ENCODE measurements at places on chromosomes 13 and 19.

DNA sequence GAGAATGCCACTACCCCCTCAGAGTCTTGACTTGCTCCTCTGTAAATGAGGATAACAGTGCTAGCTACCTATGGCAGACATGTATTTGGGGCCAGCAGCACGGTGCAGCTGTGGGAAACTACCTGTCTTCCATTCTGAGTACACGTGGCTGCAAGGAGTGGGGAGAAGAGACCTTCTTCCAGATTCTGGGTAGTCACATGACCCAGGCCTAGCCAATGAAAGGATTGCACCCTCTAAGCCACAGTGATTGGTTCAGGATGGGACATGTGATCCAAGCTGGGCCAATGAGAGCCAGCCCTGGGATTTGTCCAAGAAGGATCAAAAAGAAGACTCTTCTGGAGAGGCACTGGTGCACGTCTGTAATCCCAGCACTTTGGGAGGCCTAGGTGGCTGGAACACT is 5.5 kb downstream of the ZNRF4 start:
- DNase-seq = no peak

DNA sequence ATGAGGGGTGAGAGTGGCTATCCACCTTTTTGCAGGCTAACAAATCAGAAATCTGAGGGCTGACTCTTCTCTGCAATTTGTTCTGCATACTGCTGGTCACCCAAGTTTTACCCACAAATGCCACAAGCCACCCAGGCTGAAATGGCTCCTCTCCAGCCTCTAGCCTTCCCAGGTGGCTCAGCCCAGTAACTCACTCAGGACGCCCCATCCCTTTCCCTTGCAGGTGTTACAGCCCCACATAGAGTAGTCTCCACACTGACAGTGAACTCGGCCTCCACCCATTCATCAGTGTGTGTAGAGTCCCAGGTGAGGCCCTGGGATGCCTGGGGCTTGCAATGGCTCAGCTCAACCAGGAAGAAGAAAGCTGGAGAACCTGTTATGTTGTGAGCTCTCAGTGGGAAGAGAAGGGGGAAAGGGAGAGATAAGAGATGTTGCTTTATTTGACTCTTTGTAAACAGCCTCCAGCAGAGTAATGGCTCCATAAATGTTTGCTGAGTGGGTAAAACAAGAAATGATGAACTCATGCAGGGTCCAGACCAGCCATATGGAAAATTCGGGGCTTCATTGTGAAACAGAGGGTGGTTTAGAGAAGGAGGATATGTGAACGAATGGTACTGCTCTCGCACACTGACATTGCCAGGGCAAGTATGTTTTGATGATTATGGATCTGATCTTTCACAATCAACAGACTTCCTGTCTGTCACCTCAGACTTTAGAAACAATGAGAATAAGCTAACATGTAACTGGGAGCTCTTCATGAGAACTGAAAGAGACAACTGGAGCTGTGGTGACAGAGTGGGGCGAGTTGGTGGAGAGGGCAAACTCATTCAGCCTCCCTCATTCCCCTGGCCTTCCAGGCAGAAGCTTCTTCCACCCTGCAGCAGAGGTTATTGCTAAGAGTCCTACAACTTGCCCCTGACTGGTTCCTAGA is 74.2 kb upstream of the RFC3 start:
- DNase-seq = no peak

DNA sequence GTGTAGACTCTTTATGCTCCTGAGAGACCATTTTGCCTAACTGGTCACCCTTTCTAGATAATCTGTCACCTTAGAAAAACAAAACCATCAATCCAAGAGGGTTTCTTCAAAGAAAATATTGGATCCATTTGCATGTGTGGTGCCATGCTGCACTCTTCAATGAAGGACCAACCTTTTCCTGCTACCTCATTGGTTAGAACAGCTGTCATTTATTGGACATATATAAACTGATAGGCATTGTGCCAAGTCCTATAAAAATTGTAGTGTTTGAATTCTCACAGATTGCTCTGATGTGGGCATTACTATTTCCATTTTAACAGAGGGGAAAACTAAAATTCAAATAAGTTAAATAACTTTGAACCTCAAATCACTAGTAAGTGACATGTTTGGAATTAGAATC is 333.2 kb downstream of the MYO16 start:
- no peak for DNase-seq

DNA sequence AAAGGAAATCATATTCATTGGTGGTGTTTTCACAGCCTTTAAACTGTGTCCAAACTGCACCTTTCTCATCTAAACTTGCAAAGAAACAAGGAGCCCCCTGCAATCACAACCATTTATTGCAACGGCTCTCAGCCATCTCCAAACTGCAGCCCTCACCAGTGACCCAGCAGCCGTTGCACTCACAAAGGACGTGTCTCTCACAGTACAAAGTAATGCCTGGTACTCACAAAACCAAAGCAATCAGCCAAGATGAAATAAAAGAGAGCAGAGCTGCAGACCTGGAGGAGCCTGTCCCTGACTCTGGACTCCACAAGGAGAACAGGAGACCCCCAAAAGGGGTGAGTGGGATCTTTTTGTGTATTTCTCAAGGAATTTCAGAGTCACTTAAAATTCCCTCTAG is 20.2 kb upstream of the CEACAM21 start:
- no peak for DNase-seq

DNA sequence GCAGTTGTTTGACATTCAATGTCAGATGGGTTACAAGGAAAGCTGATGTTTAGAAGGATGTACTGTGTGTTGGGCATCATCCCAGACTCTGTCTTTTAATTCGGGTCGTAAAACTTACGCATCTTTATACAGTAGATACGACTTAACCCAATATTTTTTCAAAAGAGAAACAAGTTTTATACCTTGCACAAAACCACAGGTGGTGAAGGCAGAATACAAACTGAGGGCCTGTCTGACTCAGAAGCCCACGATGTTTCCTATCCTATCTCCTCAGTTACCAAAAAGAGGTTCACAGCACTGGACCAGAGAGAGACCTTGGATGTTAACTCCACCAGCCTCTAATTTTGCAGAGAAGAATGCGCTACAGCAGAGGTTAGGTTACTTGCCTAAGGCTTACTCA is 477.0 kb downstream of the FOXO1 start:
- DNase-seq = no peak

GRCh38 chr13:100513987-100514670 is 74.5 kb downstream of the GGACT start:
- DNase-seq = peak; percentile 46

- DNase-seq = no peak
Observed at GRCh38 chr19:41433171-41433570, 6.0 kb upstream of the B3GNT8 start.

DNA sequence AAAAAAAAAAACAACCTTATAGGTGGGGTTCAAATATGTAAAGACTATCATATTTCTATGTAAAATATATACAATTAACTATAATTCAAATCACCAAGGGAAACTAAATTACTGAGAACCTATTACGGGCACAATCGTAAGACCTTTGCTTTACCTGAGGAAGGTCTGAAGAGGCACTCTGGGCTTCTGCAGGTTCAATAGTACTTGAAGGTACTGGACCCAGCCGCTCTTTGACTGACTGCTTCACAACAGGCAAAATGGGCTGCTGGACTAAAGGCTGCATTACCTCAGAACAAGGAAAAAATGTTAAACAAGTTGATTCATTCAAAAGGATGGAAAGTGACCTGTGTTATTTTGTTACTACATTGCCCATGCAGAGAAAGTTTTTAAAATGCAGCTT is 51.8 kb downstream of the RBM26 start:
- DNase-seq = no peak

GRCh38 chr13:111304603-111305289 is 15.7 kb upstream of the TEX29 start:
- no peak for DNase-seq

GRCh38 chr19:18975011-18975410 is 34.0 kb upstream of the HOMER3 start:
- DNase-seq = no peak

GRCh38 chr19:1084024-1084868 is 10.9 kb downstream of the POLR2E start:
- DNase-seq = no peak

- DNase-seq = no peak
Observed at GRCh38 chr13:112171570-112171965, 104.6 kb downstream of the SOX1 start.

DNA sequence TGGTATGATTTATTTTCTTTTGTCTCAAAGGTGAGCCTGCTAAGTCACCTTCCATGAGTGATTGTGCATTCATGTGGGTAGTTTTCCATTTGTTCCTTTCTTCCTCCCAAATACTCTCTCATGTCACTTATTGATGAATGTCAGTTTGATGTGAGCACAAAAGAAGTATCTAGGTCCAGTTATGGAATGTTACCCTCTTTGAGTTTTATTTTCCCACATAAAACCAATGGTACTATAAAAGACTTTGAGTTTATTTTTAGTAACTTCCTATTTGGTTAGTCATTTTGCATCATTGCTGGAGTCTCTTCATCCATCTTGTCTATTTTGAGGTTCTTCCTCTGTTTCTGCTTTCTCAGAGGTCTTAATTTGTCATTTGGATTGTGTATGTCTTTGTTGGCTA is 321.3 kb downstream of the GPC6 start:
- DNase-seq = no peak

DNA sequence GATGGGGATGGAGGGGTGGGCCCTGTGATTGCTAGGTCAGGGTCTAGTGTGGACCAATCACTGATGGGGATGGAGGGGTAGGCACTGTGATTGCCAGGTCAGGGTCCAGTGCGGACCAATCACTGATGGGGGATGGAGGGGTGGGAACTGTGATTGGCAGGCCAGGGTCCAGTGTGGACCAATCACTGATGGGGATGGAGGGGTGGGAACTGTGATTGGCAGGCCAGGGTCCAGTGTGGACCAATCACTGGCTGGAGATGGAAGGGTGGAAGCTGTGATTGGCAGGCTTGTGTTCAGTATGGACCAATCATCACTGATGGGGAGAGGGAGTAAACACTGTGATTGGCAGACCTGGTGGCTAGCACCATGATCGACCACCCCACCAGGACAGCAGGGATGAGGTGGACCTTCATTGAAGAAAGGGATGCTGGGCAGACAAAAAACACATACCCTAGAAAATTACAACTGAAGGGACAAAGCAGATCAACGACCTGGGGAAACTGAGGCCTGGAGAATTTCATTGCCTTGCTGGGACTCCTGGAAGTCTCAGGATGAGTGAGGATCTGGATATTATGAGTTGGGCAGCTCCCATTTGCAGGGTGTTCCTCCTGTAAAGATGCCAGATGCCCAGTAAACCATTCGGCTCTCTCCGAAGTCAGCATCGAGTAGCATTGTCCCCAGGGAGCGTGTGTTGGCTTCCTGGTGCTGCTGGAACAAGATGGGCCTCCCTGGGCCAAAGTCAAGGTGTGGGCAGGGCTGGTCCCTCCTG is 15.5 kb downstream of the TMPRSS9 start:
- no peak for DNase-seq

DNA sequence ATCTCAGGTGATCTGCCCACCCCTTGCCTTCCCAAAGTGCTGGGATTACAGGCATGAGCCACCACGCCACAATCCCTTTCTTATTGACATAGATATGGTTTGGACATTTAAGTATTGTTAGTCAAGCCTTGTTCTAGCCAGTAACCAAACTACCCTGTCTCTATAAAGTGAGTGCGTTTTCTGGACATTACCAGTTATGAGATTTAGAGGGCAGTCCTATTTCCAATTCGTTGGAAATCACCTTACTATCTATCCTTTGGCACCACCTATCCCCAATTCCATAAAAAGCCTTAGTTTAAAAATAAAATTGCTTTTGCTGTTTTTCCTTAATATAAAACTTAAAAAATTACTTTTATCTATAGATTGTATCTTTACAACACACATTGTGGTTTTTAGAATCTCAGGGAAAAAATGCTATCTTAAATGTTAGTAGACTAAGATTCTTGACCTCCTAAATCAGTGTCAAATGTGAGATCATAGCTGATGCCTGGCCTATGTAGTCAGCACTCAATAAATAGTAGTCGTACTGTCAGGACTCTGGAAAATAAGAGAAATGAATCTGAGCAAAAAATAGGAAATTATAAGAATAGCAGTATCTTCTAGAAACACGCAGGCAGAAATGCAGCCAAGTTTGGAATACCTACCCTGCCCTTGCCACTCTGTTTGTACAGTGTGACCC is 57.0 kb downstream of the NUFIP1 start:
- DNase-seq = no peak

DNA sequence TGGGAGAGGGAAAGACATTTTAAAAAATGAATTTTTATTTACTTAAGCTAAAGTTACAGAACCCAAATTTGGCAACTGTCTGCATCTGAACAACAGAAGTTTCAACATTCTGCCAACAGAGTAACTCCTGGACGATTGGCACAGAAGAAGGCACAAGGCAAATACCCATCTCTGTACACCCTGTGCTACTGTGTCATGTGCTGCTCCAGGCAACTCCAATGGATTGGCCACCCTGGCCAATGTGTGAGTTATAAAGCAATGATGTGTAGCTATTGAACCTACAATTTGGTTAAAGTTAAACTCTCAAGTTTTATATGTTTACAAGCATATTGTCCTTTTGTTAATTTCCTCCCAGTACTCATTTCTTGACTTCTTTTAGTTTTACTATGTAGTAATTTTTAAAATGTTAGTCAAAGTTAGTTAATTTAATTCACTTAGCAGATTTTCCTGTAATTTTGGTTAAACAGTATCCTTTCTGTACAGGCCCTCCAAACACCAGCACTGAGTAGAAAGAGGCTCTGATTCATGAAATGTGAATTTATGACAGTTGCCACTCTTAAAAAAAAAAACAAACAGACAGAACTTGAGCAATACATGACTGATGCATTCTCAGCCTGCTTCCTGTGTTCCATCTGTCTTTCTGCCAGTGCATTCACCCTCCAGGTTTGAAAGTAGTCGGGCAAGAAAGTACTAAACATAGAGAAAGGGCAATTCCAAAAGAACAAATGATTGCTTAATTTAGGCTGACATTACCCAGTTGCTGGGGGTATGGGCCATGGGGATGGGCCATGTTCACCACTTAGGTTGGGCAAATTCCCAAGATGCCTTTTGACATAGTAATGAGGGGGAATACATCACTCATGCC is 5.9 kb downstream of the STARD13 start:
- DNase-seq = peak; percentile 76

DNA sequence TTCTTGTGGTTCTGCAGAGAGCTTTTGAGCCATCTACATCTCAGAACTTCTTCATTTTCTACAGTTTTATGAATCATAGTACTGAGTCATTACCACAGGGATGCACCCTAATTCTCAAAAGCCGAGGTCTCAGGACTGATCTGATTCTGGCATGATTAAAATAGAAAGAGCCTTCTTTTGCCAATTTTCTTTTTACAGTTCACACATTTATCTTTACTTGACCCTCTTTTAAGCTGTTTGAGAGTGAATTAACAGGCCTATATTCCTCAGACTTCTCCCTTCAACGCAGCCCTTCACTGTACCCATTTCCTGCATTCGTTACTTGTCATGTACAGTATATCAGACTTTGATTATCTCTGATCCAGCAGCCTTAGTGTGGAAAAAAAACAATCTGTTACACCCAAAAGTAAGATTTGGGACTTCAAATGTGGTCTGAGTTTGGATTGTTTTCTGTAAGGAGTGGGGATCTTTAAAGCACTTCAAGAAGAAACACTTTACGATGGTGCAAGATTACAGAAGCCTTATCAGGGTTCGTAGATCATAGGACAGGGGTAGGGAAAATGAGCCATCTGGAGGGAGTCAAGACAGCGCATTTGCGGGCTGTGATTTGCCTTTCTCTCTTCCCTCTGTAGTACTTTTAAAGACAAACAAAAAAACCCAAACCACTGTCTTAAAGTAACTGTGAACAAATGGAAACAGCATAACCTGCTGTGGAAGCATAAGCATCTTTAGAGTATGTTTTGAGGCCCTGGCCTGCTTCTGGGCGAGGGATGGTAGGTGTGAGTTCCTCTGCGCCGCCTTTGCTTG is 15.3 kb upstream of the GPR183 start:
- peak; percentile 83 for DNase-seq

Measured in AG10803 (cell line).